Epithelial cell of prostate (primary cell): ENCODE measurements at places on chromosomes 12 and 14.

DNA sequence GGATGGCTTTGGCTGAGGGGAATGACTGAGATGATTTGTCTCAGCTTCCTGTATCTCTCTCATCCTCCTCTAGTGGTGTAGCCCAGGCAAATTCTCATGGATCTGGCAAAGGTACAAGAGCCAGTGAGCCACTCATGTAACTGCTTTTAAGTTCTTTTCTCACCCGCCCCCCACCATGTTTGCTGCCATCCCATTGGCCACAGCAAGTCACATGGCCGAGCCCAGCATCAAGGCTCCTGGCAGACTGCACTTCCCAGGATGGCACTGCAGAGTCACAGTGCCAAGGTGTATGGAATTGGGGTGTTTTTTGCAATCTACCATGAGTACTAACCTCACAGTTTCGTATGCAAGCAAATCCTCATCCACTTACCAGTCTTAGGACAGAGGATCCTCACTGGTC is 50.9 kb downstream of the CHST11 start:
- DNase-seq, result no peak

DNA sequence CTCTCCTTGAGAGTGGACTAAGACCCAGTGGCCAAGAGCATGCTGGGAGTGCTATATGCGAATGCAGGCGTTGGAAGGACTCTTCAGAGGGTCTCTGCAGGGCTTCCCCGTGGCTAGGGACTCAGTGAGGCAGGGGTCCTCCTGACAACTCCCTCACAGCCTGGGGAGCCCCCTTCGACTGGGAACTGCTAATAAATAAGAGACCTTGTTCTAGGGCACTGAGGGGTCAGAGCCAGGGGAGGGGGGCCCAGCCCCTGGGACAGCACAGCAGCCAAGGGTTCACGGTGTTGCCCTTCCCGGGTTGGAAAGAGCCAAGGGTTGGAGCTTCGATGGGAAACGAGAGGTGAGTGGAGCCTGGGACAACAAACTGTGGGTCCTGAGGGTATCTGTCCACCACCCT is 6.0 kb upstream of the CPNE6 start:
- no peak for DNase-seq

DNA sequence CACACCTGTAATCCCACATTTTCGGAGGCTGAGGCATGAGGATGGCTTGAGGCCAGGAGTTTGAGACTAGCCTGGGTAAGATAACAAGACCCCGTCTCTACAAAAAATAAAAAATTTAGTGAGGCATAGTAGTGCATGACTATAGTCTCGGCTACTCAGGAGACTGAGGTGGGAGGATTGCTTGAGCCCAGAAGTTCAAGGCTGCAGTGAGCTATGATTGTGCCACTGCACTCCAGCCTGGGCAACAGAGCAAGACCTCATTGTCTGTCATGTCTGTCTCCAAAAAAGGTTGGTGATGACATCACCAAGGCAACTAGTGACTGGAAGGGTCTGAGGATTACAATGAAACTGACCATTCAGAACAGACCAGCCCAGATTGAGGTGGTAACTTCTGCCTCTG is 83.5 kb upstream of the COCH start:
- DNase-seq, result no peak

- no peak for DNase-seq
Observed at GRCh38 chr14:104503691-104504090, 75.9 kb upstream of the C14orf180 start.
